ENCODE measurements at places on chromosomes 5 and 9. TPM values are rescaled to one million over a fixed set of nuclear protein-coding genes. Genes with fewer than 3 reads are reported as not detected.

- no peak for DNase-seq
These were observed 56.4 kb upstream of the MYO10 start for GRCh38 chr5:16992444-16992843.

DNA sequence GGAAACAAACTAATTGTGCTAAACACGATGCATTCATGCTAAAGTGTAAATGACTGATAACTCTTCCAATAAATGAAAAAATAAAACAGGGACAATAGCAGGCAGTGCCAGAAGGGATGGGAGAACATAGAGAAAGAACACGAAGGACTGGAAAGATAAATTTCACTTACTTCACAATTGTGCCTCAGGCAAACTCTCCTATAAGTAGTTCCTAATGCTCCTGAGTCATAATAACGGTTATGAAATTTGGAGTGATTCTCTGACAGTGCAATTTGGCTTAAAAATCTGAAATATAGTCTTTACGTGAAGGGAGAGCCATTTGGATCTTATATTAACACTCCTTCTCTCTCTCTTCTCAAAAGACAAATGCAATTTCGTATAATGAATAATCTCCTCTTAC is 2218.5 kb downstream of the MAT2B start:
- no peak for DNase-seq

Gene CARTPT
- not detected for total RNA-seq

DNA sequence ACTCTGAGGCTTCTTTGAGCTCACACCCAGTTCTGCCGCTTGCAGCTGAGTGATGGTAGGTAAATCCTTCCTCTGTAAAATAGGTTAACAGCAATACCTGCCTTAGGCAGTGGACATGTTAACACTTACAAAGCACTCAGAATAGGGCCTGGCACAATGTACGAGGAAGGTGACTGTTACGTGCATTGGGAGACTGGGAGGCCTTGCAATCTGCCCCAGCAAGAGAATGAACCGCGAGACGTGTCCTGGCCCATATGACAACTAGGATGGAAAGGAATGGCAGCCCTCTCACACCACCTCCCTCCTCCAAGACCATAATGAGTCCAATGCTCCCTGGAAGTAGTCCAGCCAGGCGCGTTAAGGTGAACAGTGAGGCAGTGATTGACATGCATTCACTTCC is 23.1 kb upstream of the AKNA start:
- no peak for DNase-seq

DNA sequence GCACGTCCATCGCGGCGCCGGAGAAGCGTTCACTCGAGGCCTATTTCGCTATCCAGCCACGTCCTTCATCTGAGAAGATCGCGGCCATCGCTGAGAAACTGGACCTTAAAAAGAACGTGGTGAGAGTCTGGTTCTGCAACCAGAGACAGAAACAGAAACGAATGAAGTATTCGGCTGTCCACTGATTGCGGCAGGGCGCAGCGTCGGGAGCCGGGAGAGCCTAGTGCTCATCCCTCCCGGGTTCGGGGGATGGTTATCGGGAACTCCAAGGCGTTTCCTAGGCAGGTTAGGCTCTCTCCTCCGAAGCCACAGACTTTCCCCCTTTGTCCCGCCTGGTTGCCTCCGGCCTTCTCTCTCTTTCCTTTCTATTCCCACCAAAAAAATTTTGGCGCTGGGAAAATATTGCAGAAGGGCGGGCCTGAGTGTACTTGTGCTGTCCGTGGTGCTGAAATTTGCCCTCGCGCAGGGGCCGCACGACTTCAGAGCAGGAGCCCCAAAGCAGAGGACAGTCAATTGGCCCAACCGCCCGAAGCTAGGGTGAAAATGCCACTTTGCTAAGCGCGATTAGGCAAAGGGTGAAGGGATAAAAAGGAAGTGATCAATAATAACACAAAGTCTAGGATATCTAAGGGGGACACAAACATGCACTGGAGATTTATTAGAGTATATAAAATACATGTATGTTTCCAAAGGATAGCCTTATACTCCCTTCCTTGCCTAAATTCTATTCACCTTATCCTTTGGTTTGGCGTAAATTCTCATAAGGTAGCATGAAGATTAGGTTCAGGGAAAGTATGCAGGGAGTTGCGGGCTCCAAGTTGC is 1.8 kb downstream of the POU4F3 start:
- no peak for DNase-seq

Gene CDH12
- total RNA-seq: not detected

Data from natural killer cell (primary cell).